ENCODE measurements at places on chromosomes 3 and 15.

- no peak for DNase-seq
These were observed 589 bp downstream of the HERC1 start for GRCh38 chr15:63833021-63833696.

- peak; percentile 57 for DNase-seq
These were observed 121.0 kb downstream of the TFDP2 start for GRCh38 chr3:142028243-142028777.

GRCh38 chr3:161263057-161263456 is 41.9 kb downstream of the NMD3 start:
- no peak for DNase-seq

- no peak for DNase-seq
These were observed 67.0 kb upstream of the FBN1 start for GRCh38 chr15:48712546-48712945.

GRCh38 chr3:33807191-33807590 is 8.8 kb downstream of the PDCD6IP start:
- no peak for DNase-seq

DNA sequence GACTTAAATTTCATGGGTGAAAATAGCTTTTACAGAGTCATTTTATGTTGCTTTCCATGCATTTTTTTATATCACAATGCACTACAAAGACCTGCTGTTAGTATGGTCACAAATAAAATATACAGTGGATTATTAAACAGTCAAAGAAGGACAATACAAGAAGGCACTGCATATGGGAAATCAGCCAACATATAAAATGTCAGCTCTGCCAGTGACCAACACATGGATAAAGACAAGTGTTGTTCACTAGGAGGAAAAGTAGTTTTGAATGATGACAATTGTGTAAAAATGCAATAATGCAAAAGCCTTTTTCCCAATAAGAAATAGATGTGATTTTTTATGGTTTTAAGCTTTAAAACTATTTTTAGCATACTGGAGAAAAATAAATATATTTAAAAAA is 425.3 kb upstream of the CBLB start:
- DNase-seq: no peak

DNA sequence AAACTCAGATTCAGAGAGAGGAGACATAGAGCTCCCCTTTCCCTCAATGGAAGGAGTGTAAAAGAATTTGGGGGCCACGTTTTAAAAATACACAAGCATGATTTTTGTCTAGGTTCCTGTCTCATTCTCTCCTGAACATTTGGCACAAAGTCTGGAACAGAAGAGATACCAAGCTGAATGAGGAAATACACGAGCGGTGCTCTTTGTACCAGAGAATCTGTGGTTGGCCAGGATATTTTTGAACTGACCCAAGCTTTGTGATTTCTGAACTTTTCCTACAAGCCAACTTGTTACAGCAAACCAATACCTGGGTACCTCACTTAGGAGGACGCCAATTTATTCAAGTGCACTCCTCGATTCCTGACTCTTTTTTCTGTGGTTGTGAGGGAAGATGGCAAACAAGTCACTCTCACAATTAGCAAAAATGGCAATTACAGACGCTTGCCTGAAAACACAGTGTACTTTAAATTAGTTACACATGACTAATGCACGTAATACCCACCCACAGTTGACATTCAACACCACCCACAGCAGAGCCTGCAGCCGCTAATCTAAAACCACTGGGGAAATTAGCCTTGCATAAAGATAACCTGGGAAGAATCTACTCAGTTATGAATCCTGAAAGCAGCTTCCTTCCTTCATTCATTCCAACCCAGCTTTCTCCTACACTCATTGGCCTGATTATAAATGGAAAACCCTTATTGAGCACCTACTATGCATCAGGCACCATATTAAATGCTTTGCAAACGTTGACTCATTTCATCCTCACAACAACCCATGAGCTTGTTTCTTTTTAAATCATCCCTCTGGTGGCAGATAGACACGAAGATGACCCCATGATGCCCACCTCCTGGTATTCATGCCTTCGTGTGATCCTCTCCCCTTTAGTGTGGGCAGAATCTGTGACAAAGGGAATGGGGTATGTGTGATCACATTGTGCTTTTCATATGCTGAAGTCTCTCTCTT is 293.5 kb downstream of the KBTBD8 start:
- no peak for DNase-seq

DNA sequence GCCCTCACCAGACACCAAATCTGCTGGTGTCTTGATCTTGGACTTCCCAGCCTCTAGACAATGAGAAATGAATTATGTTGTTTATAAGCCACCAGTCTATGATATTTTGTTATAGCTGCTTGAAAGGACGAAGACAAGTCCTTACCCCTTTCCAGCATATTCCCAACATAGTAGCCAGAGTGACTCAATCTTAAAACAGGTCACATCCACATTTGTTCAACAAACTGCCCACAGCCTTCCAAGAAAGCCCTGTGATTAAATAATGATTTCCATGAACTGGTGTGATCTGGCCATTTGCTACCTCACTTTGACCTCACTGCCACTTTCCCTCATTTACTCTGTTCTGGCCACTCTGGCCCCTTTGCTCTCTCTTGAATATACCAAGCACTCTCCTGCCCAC is 193.7 kb upstream of the CFAP20DC start:
- no peak for DNase-seq

DNA sequence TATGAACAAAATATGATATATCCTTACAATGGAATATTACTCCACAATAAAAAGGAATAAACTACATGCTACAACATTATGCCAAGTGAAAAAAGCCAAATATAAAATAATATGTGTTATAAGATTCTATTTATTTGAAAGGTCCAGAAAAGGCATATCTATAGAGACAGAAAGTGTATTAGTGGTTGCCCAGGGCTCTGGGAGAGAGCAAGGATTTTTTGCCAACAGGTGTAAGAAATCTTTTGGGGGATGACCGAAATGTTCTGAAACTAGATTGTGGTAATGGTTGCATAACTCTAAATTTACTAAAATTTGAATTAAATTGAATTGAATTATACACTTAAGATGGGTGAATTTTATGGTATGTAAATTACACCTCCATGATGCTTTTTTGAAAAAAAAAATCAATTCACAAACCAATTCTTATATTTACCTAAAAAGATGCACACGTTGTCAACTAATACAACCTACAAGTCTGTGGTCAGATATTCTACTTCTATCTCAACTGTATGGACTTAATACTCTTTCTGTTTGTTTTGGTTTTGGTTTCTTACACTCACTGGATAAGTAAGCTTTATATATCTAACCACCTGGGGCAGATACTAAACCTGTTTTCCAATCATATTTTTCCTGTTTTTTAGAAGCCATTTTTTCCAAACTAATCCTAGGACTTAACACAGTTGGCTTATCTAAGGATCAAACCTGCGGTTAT is 75.8 kb downstream of the FBN1 start:
- no peak for DNase-seq

GRCh38 chr3:40333416-40333815 is 23.9 kb downstream of the EIF1B start:
- DNase-seq: no peak

DNA sequence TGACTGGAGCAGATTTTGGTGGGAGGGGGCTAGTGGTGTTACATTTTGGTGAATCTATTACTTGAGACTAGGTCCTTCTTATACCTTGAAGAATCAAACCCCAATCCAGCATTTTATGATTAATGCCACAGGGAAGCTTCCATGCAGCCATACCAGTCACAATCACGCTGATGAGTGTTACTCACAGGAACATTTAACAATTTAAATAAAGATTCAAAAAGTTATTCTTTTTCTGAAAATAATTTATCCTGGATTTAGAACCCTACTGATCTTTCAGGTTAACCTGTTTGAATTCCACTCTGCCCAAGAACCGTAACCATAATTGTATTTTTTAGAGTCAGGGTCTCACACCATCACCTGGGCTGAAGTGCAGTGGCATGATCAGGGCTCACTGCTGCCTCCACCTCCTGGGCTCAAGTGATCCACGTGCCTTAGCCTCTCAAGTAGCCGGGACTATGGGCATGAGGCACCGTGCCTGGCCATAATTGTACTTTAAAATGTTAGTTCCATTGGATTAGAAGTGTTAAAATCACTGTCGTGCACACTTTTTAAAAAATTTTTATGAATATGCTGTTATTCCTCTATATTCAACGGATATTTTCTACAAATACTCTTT is 929 bp upstream of the MTMR10 start:
- no peak for DNase-seq

DNA sequence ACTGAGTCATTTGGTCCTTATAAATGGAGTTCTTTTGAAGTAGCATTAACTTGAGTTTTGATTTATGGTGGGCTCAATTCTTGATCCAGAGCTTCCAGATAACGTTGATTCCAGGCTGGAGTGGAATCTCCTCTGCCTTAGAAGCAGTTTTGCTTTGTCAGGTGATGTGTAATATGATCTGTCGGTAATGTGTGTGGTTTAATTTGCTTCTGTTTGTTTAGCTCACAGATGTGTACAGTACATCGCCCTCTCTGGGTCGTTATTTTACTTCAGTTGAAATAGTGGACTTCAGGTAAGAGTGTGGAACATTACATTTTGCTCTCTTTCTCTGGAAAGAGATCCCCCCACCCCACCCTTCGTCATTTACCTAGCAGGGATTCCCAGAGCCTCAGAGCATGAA is 23.1 kb downstream of the C3orf52 start:
- DNase-seq: no peak

- no peak for DNase-seq
These were observed 31.4 kb downstream of the SEMA7A start for GRCh38 chr15:74402337-74402841.

DNA sequence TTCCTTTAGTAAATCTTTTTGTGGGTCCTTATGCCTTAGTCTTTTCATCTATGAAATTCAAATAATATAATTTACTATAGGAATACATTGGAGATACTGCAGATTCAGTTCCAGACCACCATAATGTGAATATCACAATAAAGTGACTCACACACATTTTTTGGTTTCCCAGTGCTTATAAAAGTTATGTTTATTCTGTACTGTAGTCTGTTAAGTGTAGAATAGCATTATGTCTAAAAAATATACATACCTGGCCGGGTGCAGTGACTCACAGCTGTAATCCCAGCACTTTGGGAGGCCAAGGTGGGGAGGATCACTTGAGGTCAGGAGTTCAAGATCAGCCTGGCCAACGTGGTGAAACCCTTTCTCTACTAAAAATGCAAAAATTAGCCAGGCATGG is 53.9 kb upstream of the PAQR5 start:
- DNase-seq: no peak

DNA sequence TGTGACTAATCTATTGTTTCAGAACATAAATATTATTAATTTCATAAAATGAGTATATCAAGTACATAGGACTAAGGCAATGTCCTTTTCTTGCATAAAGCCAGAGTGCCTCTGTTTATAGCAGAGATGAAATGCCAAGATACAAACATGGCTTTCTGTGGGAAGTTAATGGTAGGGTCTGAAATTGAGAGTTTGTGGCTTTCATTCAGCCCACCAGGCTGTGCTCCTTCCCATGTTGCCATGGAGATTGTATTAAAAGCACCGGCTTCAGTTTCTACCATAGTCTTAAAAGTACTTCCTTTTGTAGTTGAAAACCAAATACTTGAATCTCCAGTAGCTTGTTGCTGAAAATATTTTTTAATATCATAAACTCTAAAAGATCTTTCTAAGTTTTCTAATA is 114.0 kb downstream of the LRRC28 start:
- no peak for DNase-seq

DNA sequence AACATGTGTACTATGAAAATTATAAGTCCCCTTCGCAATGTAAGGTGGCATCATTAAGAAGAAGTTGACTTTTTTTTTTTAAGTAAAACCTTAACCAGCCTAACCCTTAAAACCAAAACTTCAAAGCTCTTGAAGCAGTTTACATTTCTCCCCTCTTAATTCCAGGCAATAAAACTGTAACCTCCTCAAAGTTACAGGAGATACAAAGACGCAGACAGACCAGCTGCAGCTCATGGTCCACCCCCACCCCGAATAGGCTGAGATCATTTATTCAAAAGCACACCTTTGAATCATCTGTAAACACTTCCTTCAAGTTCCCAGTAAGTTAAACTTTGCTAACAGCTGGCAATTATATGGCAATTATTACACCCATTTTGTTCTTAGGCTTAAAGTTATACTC is 414.5 kb downstream of the ERC2 start:
- DNase-seq: no peak

- no peak for DNase-seq
These were observed 292.5 kb downstream of the PTPRG start for GRCh38 chr3:61853912-61854311.

DNA sequence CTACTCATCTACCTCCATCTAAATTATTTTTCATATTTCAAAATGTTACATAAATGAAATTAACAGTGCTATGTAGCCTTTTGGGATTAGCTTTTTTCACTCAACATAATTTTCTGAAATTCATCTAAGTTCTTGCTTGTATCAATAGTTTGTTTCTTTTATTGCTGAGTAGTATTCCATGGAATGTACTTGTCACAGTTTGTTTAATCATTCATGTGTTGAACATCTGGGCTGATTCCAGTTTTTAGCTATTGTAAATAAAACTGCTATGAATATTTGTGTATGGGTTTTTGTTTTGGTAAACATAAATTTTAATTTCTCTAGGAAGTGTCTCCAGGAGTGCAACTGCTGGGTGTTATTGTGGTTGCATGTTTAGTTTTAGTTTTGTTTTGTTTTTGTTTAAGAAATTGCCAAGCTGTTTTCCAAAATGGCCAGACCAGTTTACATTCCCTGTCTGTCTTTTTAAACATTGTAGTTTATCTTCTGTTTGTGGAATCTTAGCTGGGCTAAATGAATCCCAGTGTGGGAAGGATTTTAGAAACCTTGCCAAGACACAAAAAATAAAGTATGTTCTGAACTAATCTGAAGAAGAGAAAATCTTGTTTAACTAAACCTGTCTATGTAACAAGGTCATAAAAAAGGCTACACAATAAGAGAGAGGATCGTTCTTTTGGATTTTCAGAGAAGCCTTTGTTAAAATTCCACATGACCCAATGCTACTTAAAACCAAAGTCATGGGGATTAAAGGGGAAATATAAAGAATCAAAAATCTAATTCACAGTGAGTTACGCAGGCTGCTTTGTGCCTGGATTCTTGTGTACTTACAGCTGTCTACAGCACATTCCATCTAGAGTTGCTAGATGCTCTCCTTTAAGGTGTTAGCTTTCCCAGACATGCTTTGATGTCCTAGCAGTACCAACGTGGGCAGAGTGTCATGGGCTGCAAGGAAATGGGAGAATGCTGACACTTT is 129.2 kb upstream of the SUCLG2 start:
- DNase-seq: peak; percentile 33

DNA sequence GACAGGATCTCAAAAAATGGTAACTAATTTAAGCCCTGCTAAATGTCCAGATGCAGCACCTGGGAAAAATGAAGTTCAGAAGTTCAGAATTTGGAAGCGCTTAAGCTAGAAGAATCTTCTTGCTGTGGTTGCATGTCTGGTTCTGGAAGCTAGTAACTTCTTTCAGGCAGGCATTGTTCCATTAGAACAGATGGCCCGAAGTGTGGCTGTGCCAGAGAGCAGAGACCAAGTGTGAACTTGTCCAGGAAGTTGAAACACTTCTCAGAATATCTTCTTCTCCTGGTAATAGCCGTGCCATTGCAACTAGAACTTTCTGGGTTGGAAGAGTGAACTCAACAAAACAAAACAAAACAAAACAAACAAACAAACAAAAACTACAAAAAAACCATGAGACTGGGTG is 80.0 kb downstream of the MITF start:
- DNase-seq: no peak

GRCh38 chr3:104907507-104907906 is 459.2 kb upstream of the ALCAM start:
- peak; percentile 58 for DNase-seq

GRCh38 chr3:195690951-195691350 is 29.8 kb upstream of the MUC20 start:
- no peak for DNase-seq
